ENCODE measurements at places on chromosomes 7 and 10. TPM values are rescaled to one million over a fixed set of nuclear protein-coding genes. Genes with fewer than 3 reads are reported as not detected.

Gene IGF2BP3
- total RNA-seq: 78.9 TPM

Gene GATAD1
- total RNA-seq: 47.7 TPM

DNA sequence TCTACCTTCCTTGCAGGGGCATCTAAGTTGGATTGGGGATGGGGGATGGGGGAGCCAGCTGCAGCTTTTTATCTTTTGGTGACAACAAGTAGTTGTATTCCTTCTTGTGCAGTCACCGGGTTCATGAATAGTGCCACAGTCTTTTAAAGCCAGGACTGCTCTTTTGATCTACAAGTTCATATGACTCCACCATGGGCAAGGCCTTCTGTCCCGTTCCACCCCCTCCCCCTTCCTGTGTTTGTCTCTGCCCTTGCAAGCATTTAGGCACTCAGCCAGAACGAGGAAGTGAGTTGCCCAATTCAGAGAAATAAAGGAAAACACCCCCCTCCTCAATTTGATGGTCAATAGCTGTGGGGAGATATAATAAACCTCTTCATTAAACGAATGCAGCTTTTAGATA lies 44.8 kb upstream of the EGR2 start:
- DNase-seq: no peak

- DNase-seq: no peak
Measured at GRCh38 chr10:17671307-17671706, 27.4 kb downstream of the STAM start.

GRCh38 chr10:124282326-124282725 lies 136.4 kb downstream of the OAT start:
- no peak for DNase-seq

Gene TBXAS1
- total RNA-seq: 4.0 TPM

DNA sequence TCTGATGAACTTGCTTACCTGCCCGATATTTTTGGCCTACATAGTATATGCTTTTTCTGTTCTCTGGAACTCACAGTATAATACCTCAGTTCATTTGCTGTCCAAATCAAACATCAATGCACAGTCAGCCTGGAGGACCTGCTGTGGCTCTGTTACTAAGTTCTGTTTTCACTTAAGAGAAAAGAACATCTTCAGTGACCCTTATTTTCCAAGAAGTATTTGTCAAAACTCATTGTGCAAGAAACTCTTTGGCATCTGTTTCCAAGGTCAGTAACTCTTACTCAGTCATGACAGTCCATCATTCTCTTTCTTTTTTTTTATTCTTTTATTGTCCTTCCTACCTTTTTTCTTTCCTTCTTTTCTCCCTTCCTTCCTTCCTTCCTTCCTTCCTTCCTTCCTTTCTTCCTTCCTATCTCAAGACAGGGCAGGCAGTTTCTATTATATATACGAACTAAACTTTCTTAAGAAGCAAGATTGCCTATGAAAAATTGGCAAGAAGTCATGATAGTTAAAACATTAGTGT lies 37.8 kb upstream of the SEM1 start:
- DNase-seq: no peak

DNA sequence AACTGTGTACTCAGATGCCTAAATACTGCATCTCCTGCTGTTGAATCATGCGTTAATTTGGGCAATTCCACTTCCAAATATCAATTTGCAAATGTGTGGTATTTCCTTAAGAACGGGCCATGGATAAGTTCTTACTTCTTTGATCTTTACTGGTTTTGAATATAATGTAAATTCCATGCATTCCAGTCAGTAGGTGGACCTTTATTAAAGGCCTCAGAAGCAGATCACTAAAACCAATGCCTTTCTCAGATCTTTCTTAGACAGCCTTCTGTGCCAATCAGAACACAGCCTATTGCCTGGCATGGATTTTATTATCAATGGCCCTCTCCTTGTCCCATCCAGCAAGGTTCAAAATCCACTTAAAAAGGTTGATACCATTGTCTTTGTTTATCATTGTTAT lies 21.5 kb upstream of the POM121L12 start:
- DNase-seq: no peak

GRCh38 chr7:2247141-2247995 lies 5.3 kb downstream of the NUDT1 start:
- no peak for DNase-seq

DNA sequence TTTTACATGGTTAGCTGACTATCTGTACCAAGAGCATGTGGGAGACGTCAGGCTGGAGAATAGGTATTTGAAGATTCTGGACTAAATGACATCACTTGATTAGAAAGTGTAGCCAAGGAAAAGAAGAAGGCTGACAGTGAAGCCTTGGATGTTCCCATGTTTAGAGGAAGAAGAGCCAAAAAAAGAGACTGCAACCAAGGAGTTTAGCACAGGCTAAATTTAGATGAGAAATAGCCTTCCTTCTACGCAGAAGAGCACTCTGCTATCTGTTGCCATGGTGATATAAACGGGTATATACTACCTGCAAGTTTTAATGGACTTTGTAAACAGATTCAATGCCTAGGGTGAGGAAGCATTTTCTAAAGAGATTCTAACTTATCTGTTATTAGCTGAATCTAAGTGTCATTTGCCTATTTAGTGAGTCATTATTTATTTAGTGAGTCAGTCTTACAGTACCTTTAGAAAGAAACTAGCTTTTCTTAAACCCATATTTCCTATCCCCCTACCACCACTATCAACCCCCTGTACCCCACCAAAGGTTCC lies 69.8 kb downstream of the CDK6 start:
- peak; percentile 52 for DNase-seq

Gene COL26A1
- 0.09 TPM for total RNA-seq

- no peak for DNase-seq
Measured at GRCh38 chr10:108612485-108612884, 1310.8 kb downstream of the XPNPEP1 start.

DNA sequence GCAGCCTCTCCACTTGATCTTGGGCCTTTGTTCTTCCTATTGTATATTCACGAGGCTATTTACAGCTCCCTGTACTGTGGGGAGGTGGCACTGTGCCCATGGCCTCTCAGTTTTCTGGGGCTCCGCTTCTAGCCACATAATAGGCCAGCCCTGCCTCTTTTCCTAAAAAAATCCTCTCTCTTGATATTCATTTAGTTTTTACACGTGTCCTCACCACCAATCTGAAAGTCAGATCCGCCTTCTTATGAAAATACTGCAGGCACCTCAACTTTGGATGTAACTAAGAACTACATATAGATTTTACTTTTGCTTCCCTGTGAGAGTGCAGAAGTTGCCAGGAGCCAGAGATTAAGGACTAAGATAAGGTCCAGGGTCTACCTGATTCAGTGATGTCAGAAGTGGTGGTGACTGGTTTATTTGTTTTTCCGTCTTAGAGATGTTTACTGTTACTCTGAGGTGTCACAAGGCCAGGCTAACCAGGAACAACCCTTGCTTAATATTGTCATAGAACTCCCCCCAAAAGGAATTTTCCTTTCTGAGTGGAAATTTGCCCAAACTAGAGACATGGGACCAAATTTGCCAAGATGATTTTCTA lies 7.8 kb downstream of the BAMBI start:
- no peak for DNase-seq

Gene GRID2IP
- not detected for total RNA-seq

DNA sequence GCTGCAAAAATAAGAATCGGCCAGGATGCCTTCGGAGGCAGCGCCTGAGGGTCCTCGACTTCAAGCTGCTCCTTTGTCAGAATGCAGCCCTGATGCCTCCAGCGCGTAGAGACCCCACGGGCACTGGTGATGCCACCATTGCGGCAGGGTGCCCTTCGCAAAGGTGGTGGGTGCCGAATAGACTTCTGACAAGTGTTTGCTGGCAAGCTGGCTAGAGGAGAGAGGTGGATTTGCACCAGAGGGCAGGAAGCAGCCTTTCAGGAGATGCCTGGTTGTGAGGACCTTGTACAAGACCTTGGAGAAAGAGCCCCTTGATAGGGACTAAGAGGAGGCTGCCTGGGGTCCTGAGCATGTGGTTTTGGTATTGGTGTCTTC lies 103.2 kb upstream of the PPIF start:
- DNase-seq: no peak

Gene HOXA11
- 7.1 TPM for total RNA-seq

Gene NSUN6
- total RNA-seq: 10.5 TPM

Gene CHAT
- not detected for total RNA-seq

GRCh38 chr10:119498889-119499676 lies 43.4 kb downstream of the RGS10 start:
- DNase-seq: no peak

Gene SPDYE2B
- not detected for total RNA-seq

DNA sequence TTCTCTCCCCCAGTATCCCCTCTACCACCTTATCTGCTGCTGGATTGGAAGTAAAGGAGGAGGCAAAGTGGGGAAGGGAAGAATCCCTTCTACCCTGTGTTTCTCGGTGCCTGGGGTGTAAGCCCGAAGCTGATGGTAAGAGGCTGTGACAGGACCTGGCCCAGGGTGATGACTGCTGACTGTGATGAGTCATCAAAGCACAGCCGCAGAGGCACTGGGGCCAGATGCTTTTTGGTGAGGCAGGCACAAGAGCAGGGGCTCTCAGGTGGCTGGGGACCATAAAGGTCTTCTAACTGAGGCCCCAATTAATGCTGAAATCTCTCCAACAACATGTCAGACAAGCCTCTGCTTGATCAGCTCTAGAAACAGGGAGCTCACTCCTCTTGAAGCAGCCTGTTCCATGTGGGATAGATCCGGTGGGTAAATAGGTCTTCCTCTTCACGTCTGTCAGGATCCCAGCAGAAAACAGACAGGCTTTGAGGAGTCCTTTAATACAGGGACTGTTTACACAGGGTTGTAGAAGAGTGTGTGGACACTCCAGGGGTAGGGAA lies 86.1 kb upstream of the PCBD1 start:
- DNase-seq: no peak

DNA sequence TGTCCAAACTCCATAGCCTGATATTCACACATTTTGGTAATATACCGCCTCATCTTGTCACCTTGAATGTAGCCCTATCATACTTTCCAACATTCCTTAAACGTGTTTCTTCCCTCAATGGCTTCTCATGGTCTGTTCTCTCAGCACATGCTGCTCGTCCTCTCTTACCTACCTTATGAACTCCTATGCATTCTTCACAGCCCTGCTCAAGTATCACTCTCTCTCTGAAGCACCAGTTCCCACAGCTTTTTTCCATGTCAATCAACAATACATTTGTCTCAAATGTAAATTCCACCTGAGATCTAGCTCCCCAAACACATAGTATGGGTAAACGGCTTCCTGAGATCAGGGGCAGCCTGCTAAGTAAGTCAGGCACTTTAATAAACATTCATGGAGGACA lies 85.2 kb upstream of the ZMIZ1 start:
- DNase-seq: no peak

- DNase-seq: no peak
Measured at GRCh38 chr10:71178880-71179279, 33.5 kb upstream of the UNC5B start.

GRCh38 chr7:107842213-107842612 lies 39.2 kb upstream of the SLC26A3 start:
- no peak for DNase-seq

DNA sequence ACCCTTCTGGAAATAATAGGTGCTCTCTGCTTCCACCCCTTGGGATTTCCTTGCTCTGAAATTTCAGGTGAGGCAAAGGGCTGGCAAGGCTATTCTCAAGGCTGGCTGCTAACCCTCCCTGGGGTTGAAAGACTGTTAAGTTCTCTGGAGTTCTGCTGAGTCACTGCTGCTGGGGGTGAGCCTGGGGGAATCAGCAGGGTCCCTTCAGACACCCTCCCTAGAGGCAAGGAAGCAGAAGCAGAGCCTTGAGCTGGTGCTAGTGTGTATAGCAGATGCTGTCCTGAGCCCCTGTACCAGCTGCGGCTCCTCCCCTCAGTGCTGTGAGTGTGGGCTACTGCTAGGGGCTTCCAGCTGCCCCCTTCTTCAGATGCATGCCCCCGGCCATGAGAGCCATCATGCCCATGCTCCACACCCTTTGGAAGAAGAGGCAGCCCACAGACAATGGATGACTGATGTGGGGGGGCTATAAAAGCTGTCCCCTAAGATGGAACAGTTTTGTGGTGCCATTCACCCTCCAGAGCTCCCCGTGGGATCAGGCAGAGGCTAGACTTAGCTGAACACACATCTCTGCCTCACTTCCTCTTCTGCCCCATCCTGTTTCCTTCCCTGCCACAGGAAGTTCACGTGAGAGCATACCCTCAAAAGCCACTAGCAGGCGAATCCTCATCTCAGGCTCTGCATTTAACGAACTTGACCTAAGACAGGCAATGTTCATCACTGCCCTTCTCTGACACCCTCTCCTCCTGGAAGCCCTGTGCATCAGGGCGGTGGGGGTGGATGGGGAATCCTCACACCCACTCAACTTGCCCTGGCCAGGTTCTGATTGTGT lies 91.8 kb downstream of the SH3PXD2A start:
- no peak for DNase-seq

GRCh38 chr7:152485826-152486225 lies 50.0 kb upstream of the KMT2C start:
- DNase-seq: no peak

GRCh38 chr10:112959207-112959838 lies 9.3 kb downstream of the TCF7L2 start:
- DNase-seq: no peak

DNA sequence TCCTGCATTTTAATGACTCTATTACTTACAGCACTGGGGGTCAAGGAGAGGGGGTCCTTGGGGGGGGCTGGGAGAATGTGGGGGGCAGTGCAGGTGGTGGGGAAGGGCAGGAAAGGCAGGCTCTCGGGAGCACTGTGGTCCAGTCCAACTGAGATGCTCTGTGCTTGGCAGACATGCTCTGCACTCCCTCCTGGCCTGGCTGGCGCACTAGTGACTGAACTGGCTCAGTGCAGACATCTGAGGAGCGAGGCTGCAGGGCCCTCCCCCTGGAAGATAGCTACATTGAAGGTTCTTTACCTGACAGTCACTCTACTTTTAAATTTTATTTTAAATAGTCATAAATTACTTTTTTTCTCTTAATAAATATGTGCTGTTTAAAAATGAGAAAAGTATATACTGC lies 105.7 kb downstream of the NEURL1 start:
- no peak for DNase-seq

- DNase-seq: no peak
Measured at GRCh38 chr10:28008054-28008453, 9.2 kb upstream of the ODAD2 start.

GRCh38 chr10:30816820-30817171 lies 187.2 kb upstream of the LYZL2 start:
- DNase-seq: no peak

GRCh38 chr10:92972066-92972870 lies 88.3 kb upstream of the CYP26C1 start:
- DNase-seq: peak; percentile 35

Measured in NCI-H460 (cell line).